ENCODE measurements at places on chromosomes 3 and 15. TPM values are rescaled to one million over a fixed set of nuclear protein-coding genes. Genes with fewer than 3 reads are reported as not detected.
A peak's percentile ranks its signal among the peaks of the same experiment; 100 is the strongest.

Gene PPP1R14D
- total RNA-seq: not detected

GRCh38 chr15:66787489-66787871 is 85.4 kb downstream of the SMAD6 start:
- DNase-seq: no peak

GRCh38 chr15:23913081-23913480 is 226.0 kb upstream of the NDN start:
- no peak for DNase-seq

- no peak for DNase-seq
Measured at GRCh38 chr3:58434511-58434910, 879 bp upstream of the PDHB start.

DNA sequence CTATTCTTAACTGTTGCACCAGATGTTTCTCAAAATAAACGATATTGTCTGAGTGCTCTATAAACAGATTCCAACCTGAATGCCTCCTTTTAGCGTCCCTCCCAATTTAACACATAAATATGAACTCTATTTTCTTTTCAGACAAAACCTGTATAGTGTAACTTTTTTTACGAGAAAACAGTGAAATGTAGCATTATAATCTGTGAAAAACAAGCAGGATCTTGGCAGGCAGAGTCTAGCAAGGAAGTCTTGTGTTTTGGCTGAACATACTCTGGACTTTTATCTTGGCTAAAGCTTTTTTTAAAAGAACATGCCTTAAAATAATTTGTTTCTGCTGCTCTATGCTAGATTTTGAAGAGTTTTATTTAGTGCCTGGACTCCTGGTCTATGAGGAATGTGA is 150.5 kb downstream of the ROBO2 start:
- DNase-seq: no peak

DNA sequence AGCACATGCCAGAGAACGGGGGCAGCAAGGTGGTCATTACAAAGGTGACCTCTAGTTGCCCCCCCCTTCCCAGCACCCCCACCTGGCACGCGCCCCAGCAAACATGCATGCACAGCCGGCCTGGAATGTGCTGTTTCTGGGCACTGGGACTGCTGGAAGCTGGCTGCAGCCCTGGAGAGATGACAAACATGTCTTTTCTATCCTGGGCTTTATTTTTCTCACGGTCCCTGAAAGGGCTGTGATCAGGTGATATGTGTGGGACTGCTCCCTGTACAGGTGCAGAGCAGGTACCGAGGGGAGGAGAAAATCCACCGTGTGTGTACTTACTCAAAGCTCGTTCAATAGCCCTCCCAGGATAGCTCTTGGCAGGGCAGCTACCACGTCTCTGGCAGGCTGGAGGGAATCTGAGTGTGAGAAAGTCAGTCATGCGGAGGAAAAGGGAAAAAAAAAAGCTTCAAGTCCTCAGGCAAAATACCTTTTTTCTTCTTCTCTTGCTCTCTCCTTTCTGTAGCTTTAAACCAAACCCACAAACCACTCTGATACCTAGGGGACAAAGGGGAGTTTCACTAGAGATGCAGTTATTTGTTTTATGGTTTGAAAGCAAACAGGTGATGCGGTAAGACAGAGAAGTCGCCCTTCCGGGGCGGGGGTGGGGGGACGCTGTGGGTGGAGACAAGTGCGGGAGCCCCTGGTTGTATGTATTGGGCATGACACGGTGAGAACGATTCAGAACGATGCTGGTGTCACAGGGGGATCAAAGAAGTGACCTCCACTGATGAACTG is 5.0 kb upstream of the HES1 start:
- DNase-seq: no peak

DNA sequence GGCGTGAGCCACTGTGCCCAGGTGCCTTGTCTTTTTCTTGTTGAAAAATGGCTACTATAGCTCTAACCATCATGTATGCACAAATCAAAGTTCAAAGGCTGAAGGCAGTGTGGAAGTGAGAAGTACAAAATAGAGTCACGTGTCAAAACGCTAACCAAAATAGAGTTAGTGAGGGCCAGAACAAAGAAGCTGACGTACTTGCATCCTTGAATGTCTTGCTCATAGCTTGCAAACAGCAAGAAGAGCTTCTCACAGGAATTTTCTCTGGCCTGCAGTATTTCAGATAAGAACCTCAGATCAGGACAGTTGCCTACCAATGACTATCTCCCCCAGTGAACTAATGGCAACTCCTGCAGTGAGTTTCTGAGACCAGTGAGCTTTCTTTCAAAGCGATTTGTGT is 713.5 kb downstream of the GRM7 start:
- no peak for DNase-seq

GRCh38 chr3:185728630-185729336 is 96.1 kb downstream of the IGF2BP2 start:
- DNase-seq: no peak

DNA sequence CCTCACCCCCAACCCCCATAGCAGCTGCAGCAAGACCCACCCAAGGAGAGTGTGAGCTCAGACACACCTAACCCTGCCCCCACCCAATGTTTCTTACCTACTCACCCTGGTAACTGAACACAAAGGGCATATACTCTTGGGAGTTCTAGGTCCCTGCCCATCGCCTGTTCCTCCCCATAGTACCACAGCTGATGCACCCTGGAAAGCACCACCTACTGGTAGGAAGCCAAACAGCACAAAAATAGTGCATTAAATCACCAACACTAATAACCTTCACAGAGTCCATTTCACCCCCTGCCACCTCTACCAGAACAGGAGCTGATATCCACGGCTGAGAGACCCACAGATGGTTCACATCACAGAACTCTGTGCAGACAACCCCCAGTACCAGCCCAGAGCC is 245.2 kb downstream of the EFHB start:
- DNase-seq: no peak

Gene FES
- total RNA-seq: 16.9 TPM

Gene CPLX3
- 0.84 TPM for total RNA-seq

Gene FOXB1
- not detected for total RNA-seq

Gene DNAH12
- 0.03 TPM for total RNA-seq

DNA sequence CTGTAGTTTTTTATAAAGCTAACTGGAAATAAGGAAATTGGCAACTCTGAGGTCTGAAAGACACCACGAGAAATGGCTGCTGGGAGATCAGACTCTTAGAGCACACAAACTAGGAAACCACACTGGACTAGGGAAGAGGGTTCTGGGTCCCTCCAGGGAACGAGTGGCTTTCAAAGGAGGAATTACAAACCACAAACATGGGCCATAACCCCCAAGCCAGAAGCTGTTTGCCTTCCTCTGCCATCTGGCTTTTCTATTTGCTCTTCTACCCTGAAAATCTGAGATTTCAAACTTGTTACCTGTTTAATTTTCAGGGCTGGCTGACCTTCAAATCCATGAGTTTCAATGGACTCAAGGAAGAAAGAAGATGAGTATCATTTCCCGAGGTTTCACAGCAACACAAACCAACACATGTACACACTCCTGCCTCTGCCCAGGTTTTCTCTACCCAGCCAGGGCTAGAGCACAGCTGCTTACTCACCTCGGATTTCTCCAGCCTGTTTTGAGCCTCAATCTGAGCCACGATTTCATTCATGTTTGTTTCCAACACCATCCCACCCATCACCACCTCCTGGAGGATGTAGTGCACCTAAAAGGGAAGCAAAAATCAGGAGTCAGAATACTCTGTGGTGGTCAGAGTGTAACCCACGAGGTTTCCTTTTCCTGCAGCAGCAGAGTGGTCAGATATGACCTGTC is 22.6 kb upstream of the ANPEP start:
- DNase-seq: peak; percentile 68

GRCh38 chr15:67076147-67076843 is 10.9 kb downstream of the SMAD3 start:
- no peak for DNase-seq

Gene ZNF385D
- total RNA-seq: 0.38 TPM

All from lower leg skin (tissue), 4 donors.